ENCODE measurements at places on chromosomes 7 and 10.

GRCh38 chr7:115707258-115708012 lies 323.1 kb downstream of the TFEC start:
- no peak for DNase-seq

DNA sequence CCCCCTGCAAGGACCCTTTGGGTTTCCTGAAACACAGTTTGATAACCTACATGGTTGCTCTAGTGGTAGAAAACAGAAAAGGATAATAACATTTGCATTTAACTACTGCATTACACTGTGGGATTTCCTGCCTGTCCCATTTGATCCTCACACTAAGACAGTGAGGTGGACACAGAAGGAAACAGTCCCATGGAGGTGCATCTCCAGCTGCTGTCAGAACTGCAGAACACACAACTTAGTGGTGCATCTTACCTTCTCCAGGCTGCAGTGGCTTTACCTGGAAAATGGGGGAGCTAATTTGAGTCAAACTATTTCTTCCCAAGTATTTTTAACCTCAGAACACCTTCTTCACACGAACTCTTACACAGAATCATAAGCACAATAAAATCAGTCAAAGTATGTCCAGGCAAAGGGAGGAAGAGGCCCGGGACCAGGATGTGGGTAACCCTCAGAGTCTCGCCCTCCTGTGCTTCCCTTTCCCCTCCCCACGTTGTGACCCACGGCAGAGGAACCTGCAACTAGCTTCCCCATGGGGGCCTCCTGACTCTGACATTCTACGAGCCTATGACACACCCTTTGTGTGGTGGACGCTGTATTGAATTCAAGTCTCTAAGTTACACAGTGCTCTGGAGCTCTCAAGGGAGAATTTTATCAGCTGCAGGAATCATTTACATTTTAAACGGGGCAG lies 33.7 kb downstream of the SCRN1 start:
- no peak for DNase-seq

DNA sequence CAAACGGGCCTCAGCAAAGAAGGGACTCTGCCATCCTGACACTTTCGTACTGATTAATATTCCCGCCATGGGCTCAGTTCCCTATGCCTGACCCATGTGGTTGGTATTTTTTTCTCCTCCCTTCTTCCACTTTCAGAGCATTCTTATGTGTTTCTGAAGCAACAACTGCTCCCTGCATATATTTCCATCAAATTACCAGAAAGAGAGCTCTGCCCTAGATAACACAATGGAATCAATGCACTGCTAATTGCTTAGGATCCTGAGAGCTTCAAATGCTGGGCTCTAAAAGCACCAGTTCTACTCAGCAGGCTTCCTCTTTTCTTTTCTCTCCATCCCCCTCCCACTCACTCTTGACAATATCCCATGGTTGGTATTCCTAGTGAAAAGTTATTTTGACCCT lies 5.3 kb downstream of the TECTB start:
- no peak for DNase-seq

- DNase-seq: no peak
These were observed 21.4 kb downstream of the CREB5 start for GRCh38 chr7:28433699-28434219.

GRCh38 chr7:137609500-137609899 lies 237.3 kb downstream of the DGKI start:
- DNase-seq: no peak

- DNase-seq: no peak
These were observed 193.4 kb upstream of the FZD8 start for GRCh38 chr10:35835545-35835944.

All from COLO829 (cell line).